ENCODE measurements at places on chromosomes 7 and 10.

- no peak for DNase-seq
These were observed 52.6 kb upstream of the CYP2C8 start for GRCh38 chr10:95121904-95122303.

DNA sequence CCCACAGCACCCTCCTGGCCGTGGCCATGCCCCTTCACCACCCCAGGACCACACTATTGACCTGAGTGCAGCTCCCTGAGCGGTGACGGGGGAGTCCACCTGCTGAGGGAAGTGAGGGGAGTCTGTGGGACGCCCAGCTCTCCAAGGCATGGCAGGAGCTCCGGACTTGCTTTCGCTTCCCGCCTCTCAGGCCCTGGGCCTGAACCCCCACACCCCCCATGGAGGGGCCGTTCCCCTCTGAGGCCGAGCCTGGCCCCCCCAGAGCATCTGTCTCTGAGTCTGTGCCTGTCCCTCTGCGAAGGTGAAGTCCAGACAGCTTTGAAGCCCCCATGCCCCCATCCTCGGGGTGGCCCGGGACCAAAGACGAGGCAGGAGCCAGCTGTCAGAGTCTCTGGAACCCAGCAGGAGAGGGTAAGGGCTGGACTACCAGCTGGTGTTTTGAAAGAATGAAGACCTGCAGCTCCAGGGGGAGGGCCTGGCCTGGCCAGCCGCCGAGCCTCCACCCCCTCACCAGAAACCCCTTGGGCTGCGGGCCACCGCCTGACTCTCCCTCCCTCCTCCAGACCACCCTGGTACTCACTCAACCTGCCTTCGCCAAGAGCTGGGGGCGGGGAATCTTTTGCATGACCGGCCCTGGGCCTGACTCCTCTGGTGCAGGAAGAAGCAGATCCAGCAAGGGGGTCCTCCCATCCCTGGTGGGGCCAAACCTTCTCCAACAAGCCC is 114.0 kb downstream of the PDGFA start:
- no peak for DNase-seq

- DNase-seq, result no peak
These were observed 16.1 kb upstream of the ABCC2 start for GRCh38 chr10:99766302-99766681.

- no peak for DNase-seq
These were observed 575.6 kb downstream of the KIF20B start for GRCh38 chr10:90276894-90277475.

DNA sequence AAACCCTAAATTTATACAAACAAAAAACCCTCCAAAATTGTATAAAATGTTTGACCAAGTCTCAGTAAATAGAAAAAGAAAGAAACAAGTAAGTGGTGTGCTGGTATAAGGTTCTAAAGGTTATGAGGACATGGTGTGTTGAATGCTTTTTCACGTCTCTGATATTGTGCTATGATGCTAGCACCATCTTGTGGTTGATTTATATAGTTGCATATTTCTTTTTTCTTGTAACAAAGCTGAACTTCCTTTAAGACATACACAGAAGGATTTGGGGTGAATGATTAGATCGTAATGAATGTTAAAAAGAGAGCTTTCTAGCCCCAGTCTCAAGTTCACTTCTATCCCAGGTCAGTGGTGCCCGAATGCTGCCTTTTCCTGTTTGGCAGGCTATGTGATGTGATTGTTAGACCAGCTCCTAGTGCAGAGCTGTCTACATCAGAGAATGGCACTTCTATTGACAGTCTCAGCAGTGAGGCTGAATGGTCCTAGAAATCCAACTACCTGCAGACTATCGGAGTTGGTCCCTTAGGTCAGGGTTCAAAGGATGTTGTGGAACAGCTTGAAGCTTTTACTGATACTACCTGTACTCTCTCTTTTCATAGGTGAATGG is 25.0 kb downstream of the VTI1A start:
- DNase-seq, result peak; percentile 69

- peak; percentile 81 for DNase-seq
These were observed 49.7 kb downstream of the DNAJC12 start for GRCh38 chr10:67788028-67788886.

- no peak for DNase-seq
These were observed 34.7 kb downstream of the WAPL start for GRCh38 chr10:86486856-86487255.

GRCh38 chr10:11931038-11931437 is 107.9 kb downstream of the PROSER2 start:
- no peak for DNase-seq

DNA sequence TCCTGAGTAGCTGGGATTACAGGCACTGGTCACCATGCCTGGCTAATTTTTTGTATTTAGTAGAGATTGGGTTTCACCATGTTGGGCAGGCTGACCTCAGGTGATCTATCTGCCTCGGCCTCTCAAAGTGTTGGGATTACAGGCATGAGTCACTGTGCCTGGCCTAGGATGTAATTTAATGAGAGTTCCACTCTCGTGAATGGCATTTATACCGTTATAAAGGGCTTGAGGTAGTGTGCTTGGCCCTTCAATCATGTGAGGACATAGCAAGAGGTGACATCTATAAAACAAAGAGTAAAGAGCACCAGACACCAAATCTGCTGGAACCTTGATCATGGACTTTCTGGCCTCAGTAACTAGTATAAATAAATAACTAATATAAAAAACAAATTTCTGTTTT is 93.5 kb upstream of the PPP1R9A start:
- DNase-seq, result no peak

DNA sequence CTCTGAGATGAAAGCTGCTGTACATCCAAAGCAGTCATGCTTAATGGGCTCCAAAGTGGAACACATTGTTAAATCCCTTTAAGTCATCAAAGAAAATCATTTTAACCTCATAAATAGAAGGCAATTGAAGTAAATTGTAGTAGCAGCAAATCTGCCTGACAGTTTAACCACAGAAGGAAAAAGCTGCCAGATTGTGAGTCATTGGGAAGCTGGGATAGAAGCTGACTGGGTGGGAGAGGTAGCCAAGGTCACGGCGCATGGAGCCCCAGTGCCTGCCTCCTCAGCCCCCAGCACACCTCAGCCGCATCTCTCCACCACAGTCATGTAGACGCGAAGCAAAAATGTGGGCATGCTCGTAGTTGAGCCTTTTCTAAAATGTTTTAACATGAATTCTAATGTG is 44.0 kb downstream of the TARP start:
- DNase-seq, result no peak

GRCh38 chr7:156104501-156105336 is 292.5 kb upstream of the SHH start:
- DNase-seq, result no peak

GRCh38 chr7:33509206-33509605 is 379.8 kb downstream of the BBS9 start:
- no peak for DNase-seq

- DNase-seq, result no peak
These were observed 74.6 kb upstream of the FRMD4A start for GRCh38 chr10:14405076-14406065.

DNA sequence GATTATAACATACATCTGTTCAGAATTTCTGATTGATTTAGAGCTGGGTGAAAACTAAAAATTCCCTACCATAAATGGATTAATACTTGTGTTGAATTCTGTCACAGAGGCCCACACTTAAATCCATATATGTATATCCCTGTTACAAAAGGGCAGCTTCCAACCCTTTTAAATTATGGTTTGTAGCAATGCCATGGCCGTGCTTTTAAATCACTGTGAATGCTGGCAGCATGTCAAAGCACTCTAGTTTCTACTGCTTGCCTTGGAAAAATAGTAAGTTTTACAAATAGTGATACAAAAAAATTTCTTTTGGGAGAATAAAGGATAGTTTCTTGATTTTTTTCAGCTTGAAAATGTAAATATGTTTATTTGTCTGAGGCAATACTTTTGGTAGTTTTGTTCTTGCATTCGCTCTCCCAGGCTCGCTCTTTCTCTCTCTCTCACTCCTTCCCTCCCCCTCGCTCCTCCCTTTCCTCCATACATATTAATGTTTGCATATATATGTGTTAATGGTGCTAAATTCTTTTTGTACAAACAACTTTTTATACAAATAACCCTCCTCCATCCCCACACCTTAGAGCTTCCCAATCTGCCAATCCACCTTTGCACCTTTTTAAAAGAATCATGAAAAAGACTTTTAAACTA is 29.8 kb downstream of the TES start:
- no peak for DNase-seq

GRCh38 chr10:11146402-11147171 is 128.9 kb downstream of the CELF2 start:
- DNase-seq, result no peak

DNA sequence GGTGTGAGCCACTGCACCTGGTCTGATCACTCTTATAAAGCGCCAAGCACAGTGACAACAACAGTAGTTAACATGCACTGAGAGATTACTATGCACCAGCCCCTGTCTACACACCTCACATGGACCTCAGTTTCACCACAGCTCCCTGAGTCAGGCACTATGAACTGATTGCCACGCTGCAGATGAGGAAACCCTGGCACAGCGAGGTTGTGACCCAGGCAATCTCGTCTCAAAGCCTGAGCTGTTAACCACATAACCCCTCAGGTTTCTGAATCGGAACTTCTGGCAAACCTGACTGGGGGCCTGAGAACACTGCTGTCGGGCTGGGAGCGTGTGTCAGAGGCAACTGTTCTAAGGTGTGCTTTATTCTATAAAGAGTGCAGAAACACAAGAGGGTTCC is 150.8 kb downstream of the RNF216 start:
- DNase-seq, result no peak

GRCh38 chr7:18064242-18064838 is 36.7 kb upstream of the PRPS1L1 start:
- peak; percentile 88 for DNase-seq

GRCh38 chr10:78251016-78251385 is 217.3 kb downstream of the RPS24 start:
- no peak for DNase-seq

- DNase-seq, result no peak
These were observed 10.6 kb downstream of the NACAD start for GRCh38 chr7:45078125-45078681.

DNA sequence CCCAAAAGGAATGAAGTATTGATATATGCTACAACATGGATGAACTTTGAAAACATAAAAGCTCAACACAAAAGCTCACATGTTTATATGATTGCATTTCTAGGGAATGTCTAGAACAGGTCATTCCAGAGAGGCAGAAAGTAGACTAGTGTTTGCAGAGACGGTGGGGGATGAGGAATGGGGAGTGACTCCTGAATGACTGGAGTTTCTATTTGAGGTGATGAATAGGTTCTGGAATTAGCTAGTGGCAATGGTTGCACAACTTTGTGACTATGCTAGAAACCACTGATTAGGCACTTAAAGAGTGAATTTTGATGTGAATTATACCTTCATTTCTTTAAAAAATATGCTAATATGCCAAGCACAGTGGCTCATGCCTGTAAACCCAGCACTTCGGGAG is 6.9 kb downstream of the KPNA7 start:
- DNase-seq, result peak; percentile 62

DNA sequence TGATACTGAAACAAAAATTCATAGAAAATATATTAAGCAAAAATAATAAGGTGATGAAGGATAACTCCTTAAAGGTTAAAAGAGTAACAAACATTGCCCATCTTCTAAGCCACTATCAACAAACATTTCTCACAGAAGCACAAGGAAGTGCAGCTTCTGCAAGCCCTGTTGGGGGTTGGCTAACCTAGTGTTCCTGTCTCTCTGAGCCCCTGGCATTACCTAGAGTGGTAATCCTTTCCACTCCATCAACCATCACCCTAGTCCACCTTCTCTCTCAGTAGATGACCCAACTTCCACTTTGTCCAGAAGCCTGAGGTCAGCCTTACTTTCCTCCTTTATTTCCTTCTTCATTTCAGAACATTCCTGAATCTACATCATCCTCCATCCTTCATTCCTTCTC is 59.7 kb downstream of the HIPK2 start:
- no peak for DNase-seq

- DNase-seq, result no peak
These were observed 1.8 kb upstream of the PFKFB3 start for GRCh38 chr10:6200734-6201515.

DNA sequence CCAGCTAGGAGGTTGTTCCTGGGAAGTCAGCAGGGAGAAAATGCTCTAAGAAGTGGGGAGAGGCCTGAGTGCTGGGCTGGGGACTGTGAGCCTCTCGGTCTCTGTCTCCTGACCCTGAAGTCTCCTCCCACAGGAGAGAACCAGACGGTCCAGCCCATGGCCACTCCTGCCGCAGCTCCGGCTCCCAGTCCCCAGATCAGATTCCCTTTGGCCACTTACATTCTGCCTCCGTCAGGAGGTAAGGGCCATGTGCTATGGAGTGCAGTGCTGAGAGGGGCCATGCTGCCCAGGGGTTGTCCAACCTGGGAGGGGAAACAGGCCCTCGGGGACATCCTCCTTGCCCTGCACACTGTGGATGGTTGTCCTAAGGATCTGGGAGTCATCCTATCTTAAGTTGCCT is 21.3 kb upstream of the ZNF467 start:
- no peak for DNase-seq

DNA sequence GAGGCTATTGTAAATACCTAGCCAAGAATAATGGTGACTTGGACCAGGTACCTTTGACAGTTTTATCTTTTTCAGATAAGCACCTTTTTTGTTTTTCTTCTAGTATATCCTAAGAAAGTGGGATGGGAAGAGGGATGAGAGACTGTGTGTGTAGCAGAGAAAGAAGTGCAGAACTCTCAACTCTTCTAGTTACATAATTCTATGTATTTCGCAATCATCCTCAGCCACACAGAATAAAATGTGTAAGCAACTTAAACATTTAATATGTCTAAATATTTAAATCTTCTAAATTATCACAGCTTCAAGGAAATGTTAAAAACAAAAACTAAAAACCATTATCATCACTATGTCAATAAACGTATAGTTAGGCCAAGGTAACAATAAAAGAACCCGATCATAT is 42.6 kb upstream of the GSAP start:
- DNase-seq, result no peak

GRCh38 chr7:104074529-104074928 is 85.1 kb upstream of the RELN start:
- DNase-seq, result no peak

- DNase-seq, result no peak
These were observed 5.8 kb downstream of the IKZF1 start for GRCh38 chr7:50310361-50310760.

- DNase-seq, result no peak
These were observed 1.4 kb upstream of the TMEM26 start for GRCh38 chr10:61454541-61454940.
